Stomach (tissue), 19 donors: ENCODE measurements at places on chromosomes 7 and 10. TPM values are rescaled to one million over a fixed set of nuclear protein-coding genes. Genes with fewer than 3 reads are reported as not detected.

The KLF14 gene
- 0.37 TPM for total RNA-seq

DNA sequence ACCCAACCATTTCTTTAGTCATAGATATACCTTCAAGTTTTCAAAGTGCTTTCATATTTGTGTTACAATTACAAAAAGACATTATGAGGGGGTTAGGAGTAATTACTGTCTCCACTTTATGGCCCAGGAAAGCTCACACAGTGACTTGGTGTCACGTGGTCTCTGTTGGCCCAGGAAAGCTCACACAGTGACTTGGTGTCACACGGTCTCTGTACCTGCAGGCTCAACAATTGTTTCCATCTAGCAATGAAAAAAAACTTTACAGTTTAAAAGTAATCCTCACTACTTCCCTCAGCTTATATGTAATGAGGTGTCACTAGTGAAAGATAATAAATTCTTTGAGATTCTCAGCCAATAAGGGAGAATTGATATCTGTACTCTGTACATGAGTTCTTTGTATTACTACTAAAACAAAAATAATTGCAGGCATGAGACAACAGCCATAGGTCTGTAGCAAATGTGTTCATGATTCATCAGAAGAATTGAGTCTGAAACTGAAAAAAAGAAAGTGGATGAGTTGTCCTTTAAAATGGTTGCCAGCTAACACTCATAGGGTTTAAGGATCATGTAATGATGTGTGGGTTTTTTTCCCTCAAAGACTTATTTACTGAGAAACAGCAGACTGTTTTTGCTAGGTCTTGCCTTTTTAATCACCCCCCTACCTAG, 10.9 kb downstream of the OGDH start:
- DNase-seq = no peak

The NPY gene
- total RNA-seq = not detected

DNA sequence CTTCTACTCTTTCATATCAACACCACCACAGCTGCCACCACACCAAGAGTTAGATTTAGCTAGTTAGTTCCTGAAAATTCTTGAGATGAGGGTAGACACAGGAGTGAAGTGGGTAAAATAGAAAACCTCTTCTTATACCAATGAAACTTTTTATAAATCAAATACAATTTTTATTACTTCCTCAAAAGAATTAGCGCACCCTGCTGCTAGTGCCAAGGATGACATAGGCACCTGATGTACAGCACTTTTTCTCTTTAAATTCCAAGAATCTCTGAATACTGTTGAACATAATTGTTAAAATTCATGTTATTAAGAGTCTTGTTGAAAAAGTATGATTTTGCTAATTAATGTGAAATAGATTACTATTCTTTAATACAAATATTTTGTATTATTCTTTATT, 11.4 kb downstream of the ZWINT start:
- no peak for DNase-seq
